Aortic smooth muscle cell (primary cell): ENCODE measurements at places on chromosomes 4 and X. TPM values are rescaled to one million over a fixed set of nuclear protein-coding genes. Genes with fewer than 3 reads are reported as not detected.

Gene PFKFB1
- 0.19 TPM in 1 of 2 replicates, not detected in the other for total RNA-seq

Gene DCHS2
- total RNA-seq = under 0.01 and 0.87 TPM in 2 replicates

Gene CLGN
- 0.26 and 0.81 TPM in 2 replicates for total RNA-seq

Gene IL13RA2
- total RNA-seq = 171 and 451 TPM in 2 replicates

Gene RTL5
- 3.7 and 5.6 TPM in 2 replicates for total RNA-seq

Gene YY2
- total RNA-seq = 1.6 and 2.7 TPM in 2 replicates

Gene ENPEP
- under 0.01 and 0.50 TPM in 2 replicates for total RNA-seq

Gene HGFAC
- not detected in 2 replicates for total RNA-seq

Gene FGF5
- 3.2 and 18.8 TPM in 2 replicates for total RNA-seq

Gene TMPRSS11B
- not detected in 2 replicates for total RNA-seq

Gene CFI
- total RNA-seq = 5.2 and 9.3 TPM in 2 replicates

Gene UBA1
- total RNA-seq = 138 and 146 TPM in 2 replicates

Gene SRPX2
- 31.6 and 44.0 TPM in 2 replicates for total RNA-seq

Gene UCP1
- total RNA-seq = not detected in 2 replicates

Gene PDCL2
- not detected in 2 replicates for total RNA-seq

Gene FAM236A
- not detected in 2 replicates for total RNA-seq

Gene MAOB
- 0.13 and 0.19 TPM in 2 replicates for total RNA-seq

Gene RHOXF2
- total RNA-seq = not detected in 2 replicates

Gene UGT2B10
- total RNA-seq = not detected in 2 replicates

Gene RAB28
- total RNA-seq = 11.5 and 13.7 TPM in 2 replicates

Gene CLDN34
- not detected in 2 replicates for total RNA-seq

Gene CXCL5
- total RNA-seq = not detected in 2 replicates

Gene AVPR2
- not detected in 2 replicates for total RNA-seq

Gene TCEAL9
- 184 and 202 TPM in 2 replicates for total RNA-seq

Gene TMSB15A
- 4.9 and 6.3 TPM in 2 replicates for total RNA-seq

Gene MAD2L1
- 11.8 and 20.3 TPM in 2 replicates for total RNA-seq

Gene SASH3
- total RNA-seq = not detected in 2 replicates

Gene NDST3
- total RNA-seq = not detected in 2 replicates

Gene TMEM187
- total RNA-seq = 6.4 and 7.3 TPM in 2 replicates

Gene TBX22
- not detected in 2 replicates for total RNA-seq

Gene RPL34
- 716 and 885 TPM in 2 replicates for total RNA-seq

Gene TRMT10A
- total RNA-seq = 5.7 and 7.5 TPM in 2 replicates

Gene HTATSF1
- 39.8 and 47.0 TPM in 2 replicates for total RNA-seq

Gene NOX1
- total RNA-seq = not detected in 2 replicates

Gene POU3F4
- under 0.01 TPM in 1 of 2 replicates, not detected in the other for total RNA-seq

Gene RASL11B
- 0.06 TPM in 1 of 2 replicates, not detected in the other for total RNA-seq

Gene VCX3A
- not detected in 2 replicates for total RNA-seq

Gene ERAS
- not detected in 2 replicates for total RNA-seq

Gene ADGRA3
- 9.8 and 15.9 TPM in 2 replicates for total RNA-seq

Gene CENPVL2
- not detected in 2 replicates for total RNA-seq

Gene PTCHD1
- total RNA-seq = under 0.01 and 0.31 TPM in 2 replicates

Gene UGT2B15
- not detected in 2 replicates for total RNA-seq

Gene RRH
- total RNA-seq = 0.13 TPM in 1 of 2 replicates, not detected in the other

Gene KIAA0232
- total RNA-seq = 19.9 and 21.0 TPM in 2 replicates

Gene SLC25A31
- total RNA-seq = not detected in 2 replicates

Gene CLNK
- not detected in 2 replicates for total RNA-seq

Gene FAM9C
- not detected in 2 replicates for total RNA-seq

Gene FAM156B
- 15.8 and 18.1 TPM in 2 replicates for total RNA-seq

Gene STPG2
- total RNA-seq = 0.06 and 0.13 TPM in 2 replicates

Gene CABS1
- not detected in 2 replicates for total RNA-seq

Gene CNKSR2
- total RNA-seq = 1.5 and 2.9 TPM in 2 replicates

Gene COL25A1
- total RNA-seq = 0.06 and 0.13 TPM in 2 replicates

Gene FAAH2
- total RNA-seq = 0.25 TPM in 1 of 2 replicates, not detected in the other

Gene CLDN2
- total RNA-seq = not detected in 2 replicates

Gene TLL1
- under 0.01 TPM in 1 of 2 replicates, not detected in the other for total RNA-seq

Gene SEPTIN6
- 4.2 TPM in 2 replicates for total RNA-seq
